H7 (cell line): ENCODE measurements at places on chromosomes 5 and 9.
A peak's percentile ranks its signal among the peaks of the same experiment; 100 is the strongest.

- DNase-seq = no peak
These were observed 2.9 kb downstream of the RPS23 start for GRCh38 chr5:82275216-82275664.

GRCh38 chr9:23887781-23888180 lies 61.7 kb upstream of the ELAVL2 start:
- DNase-seq = no peak

DNA sequence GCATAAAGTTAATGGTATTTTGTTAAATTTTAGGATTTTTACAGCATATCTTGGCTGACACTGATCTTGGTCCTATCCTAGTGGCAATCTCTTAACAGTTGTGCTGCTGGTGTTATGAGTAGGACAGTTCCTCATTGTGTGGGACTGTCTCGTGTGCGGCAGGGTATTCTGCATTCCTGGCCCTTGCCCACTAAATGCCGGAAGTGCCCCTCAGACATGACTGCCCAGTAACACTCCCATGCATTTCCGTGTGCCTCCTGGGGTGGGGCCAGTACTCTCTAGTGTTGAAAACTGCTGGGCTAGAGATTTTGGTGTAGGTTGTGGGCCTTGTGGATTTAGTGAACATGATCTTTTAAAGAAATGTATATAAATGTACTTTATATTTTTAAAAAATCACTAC lies 227.1 kb upstream of the DMRT1 start:
- no peak for DNase-seq

DNA sequence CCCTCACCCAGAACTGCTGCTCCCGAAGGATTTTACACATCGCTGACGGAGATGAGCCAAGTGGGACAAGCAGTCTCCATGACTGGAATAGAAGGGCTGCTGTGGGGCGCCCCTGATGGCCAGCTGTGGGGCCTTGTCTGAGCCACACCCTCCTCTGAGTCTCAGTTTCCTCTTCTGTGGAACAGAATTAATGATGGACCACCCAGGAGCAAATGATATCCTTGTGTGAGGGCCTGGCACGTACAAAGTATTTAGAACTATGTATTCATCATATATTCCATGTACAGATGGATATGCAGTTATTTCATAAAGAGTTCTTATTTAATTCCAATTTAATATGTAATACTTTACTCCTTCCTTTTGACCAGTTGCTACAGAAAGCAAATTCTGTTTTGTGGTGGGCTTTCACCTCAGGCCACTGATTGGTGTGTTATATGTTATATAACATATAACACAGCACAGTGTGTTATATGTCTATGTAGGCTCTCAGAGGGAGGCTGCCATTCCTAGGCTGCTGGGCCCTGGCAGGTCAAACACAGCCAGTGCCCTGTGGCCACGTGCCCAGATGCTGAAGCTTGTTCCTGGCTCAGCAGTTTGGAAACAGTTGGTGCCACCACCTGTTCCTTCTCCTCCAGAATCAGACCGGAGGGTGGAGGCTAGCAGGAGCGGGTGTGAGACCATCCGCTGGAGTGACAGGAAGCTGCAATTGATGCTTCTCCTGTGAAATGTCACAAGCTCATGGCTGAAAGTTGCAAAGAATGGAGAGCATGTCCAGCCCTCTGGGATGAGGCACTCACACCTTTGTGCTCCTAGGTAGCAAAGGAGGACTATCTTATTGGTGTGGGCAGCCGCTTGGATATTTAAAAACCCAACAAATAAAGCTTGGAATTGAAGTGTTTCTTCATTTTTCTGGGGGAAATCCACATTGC lies 4.4 kb upstream of the FGD3 start:
- no peak for DNase-seq

DNA sequence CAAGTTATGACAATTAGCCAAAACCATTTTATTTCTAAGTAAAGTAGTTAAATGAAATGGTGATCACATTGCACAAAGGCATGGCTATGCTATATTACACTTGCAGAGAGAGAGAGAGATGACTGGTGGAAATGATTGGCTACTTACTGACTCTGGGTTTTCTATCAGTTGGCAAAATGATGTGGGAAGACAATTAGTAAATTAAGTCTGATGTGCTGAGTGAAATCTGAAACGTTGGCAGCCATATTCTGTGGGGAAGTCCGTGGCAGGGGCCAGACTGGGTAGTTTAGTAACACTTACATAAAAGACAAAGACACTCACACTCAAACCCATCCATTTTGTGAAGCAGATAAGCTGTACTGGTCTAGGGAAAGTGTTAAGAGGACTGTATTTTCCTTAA lies 61.6 kb downstream of the ANXA1 start:
- no peak for DNase-seq

DNA sequence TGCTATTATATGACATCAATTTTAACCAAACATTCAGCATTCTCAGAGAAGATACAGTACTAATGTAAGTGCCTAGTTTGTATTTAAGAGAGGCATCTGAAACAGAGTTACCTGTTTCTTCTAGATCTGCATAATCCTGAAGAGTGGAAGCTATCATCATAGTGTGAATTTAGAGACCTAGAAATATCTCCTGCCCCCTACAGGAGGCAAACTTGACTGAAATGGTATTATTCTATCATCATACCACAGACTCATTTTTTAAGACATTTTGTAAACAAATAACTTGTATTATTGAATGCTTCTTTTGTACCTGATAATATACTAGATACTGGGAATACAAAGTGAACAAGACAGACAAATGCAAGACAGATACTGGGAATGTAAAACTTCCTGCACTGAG lies 216.8 kb upstream of the RPS23 start:
- no peak for DNase-seq

- DNase-seq = no peak
These were observed 55.7 kb downstream of the LIFR start for GRCh38 chr5:38500573-38501260.

GRCh38 chr5:74378464-74378863 lies 262.1 kb downstream of the ENC1 start:
- no peak for DNase-seq

DNA sequence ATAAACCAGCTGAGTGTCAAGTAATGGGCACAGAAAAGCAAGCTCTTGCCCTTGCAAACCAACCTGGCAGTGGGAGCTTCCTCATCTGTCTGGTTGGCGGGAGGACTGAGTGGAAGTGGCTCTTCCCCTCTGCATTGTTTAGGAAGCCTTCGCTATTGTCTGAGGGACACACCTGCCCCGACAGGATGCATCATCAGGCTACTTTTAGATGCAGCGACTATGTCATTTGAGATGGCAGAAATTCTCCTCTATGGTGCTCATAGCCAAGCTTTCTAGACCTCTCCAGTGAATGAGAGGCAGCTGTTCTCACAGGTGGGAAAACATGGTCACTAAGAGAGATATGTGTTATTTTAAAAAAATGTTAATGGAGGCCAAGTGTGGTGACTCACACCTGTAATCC lies 104.0 kb downstream of the DOCK8 start:
- no peak for DNase-seq

DNA sequence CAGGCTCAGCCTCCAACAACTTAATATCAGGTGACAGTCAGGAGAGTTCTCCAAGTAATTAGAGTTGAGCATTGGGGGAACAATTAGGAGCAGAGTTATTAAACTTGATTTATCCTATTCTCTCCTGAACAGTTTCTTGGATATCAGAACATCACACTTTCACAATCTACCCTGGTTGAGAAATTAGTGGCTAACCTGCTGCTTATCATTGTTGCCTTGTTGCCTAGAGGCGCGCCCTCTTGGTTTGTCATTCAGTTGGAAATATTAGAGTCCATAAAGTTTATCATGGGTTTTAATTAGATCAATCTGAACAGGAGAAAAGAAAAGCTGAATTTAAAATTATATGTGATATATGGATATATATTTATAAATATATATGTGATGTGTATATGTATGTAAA lies 291.1 kb downstream of the CCDC171 start:
- DNase-seq = no peak

DNA sequence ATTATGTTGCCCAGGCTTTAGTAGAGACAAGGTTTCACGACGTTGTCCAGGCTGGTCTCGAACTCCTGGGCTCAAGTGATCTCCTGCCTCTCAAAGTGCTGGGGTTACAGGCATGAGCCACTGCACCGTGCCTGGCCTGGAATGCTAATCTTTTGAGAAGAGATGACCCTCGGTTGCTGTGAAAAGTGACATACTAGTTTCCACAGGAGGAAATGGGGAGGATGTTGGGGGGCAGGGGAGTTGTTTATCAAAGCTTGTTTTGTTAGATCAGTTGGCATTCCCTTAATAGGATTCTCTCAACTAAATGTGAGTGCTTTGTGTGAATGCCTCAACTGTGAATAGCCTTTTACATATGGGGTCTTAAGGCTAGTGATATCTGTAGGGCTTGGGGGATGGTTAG lies 16.4 kb upstream of the MATR3 start:
- DNase-seq = no peak

GRCh38 chr5:166758151-166758550 lies 1533.3 kb upstream of the WWC1 start:
- DNase-seq = no peak

GRCh38 chr9:129954868-129955550 lies 88.0 kb downstream of the FNBP1 start:
- no peak for DNase-seq

GRCh38 chr5:53019320-53019719 lies 30.2 kb downstream of the ITGA2 start:
- DNase-seq = no peak

GRCh38 chr9:33795819-33796218 lies 458 bp downstream of the PRSS3 start:
- no peak for DNase-seq

DNA sequence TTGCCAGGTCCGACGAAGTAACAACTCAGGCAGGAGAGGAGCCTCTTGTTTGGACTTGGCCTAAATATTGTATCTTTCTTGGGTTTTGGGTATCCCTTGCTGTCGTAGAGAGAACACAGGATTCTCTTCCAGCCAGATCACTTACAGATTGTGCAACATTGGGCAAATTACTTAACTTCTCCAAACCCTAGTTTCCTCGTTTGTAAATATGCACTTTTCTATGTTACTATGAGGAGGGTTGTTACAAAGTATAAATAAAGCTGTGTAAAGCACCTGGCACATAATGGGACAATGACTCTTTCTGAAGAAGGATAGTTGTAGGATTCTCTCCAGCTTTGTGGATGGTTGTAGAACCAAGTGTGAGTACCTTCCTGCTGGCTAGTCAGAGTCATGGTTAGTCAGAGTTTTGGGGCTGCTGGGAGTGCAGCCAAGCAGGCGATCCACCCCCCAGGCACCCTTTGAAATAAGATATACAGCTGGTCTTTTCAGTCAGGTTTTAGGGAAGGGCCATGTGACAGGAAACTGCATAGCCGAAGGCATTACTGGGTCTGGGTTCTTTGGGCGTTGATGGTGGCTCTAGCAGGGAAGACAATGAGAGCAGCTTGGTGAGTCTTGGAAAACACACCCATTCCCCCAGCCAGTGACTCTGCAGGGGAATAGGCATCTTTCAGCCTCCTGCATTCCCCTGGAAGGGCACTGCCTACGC lies 49.9 kb upstream of the GDNF start:
- no peak for DNase-seq

DNA sequence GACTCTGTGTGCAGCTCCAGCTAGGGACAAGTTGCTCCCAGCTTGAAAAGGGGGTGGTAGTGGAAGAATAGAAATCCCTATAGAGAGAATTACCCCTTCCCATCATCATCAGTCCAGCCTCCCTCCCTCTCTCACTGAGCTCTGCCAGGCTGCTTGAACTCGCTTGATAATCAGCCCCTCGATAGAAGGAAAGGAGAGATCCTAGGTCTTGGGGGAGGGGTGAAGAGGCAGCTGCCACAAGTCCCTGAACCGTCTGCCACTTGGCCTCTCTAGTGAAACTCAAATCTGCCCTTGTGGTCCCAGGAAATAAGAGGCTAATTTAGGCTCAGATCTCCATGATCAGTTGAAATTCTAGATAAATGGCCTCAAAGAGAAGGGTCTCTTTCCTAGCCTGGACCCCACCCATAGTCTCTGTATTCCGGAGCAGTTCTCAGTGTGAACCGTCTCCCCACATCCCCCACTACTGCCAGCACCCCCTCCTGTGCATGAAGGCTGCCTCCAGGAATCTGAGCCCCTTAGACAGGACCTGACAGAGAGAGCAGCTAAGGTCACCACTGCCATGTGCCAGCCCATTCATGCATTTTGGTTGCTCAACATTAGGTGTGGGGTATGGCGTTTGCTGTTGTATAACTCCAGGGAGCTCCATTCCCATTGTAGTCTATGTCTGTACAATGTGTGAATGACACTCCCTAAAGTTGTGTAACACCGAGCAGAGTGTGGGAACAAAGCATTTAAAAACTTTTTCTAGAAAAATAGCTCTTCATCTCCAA lies 5.5 kb downstream of the DNAJB5 start:
- DNase-seq = peak; percentile 20

- DNase-seq = no peak
These were observed 48.6 kb downstream of the UGCG start for GRCh38 chr9:111945216-111945615.

GRCh38 chr9:111852291-111852690 lies 44.3 kb upstream of the UGCG start:
- DNase-seq = no peak

DNA sequence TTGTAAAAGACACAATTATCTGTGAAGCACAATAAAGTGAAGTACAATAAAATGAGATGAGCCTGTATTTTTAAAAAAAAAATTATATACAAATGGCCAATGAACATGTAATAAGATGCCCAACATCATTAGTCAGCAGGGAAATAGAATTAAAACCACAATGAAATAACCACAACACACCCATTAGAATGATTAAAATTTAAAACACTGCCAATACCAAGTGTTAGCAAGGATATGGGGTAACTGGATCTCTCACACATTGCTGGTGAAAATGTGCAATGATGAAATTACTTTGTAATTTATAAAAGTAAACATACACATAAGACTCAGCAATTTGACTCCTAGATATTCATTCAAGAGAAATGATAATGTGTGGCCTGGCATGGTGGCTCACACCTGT lies 62.8 kb downstream of the SHOC1 start:
- no peak for DNase-seq

- DNase-seq = no peak
These were observed 43.6 kb upstream of the FAM81B start for GRCh38 chr5:95347506-95348120.

GRCh38 chr9:90073186-90073945 lies 468.6 kb downstream of the GADD45G start:
- DNase-seq = no peak

DNA sequence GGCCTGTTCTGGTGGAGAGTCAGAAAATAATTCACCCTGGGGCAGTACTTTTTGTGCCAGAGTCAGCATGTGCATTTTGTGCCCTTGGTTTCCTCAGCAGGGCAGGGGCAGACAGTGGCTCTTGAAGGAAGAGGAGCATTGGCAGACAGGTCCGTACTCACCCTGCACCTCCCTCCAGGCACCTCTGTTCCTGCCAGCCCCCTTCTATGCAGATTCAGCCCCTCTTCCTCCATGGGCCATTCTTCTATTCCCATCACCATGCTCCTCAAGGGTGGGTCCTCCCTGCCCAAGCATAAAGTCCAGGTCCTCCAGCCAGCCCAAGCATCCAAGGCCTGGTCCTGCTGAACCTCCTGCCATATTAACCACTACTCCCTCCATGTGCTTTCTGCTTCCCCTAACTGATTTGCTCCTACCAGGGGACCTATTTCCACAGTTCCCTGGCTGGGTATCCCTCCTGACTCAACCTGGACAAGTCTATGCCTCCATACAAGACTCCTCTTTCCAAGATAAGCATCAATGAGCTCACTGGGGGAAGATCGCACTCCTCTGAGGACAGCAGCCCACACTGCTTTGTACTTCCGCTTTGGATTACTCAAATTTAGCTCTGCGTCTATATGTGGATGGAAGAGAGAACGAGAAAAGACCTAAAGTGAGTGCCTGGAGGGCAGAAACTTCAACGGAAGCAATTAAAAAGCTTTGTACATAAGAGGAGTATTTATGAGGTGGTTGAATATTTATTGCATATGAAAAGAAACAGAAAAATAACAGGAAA lies 9.3 kb upstream of the ACSL6 start:
- peak; percentile 6 for DNase-seq

GRCh38 chr9:132782037-132782436 lies 96.0 kb downstream of the AK8 start:
- no peak for DNase-seq
